ENCODE measurements at places on chromosomes 7 and 10. TPM values are rescaled to one million over a fixed set of nuclear protein-coding genes. Genes with fewer than 3 reads are reported as not detected.

DNA sequence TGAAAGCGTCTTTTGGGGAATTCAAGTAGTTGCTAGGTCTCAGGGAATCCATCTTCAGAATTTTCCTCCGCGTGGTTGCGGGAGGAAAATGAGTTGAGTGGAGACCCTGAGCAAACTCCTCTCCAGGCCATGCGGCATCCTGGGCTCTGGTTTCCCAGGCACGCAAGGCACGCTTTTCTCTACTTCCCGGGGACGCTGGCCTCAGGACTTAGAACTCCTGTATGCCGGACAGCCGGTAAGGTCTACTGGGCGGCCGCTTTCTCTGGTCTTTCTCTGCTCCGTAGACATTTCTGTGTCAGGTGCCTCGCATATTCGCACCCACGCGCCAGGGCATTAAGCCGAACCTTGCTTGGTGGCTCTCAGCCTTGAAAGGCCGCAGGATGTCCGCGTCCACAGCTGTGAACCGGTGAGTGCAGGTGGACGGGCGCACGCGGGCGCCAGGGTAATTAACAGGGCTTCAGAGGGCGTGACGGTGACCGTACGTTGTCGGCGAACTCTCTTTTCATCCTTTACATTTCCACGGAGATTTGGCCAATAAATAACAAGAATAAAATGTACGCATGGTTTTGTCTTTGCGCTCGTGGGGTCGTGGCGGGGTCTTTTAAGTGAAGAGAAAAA, 992 bp upstream of the RBM20 start:
- peaks cover 72% of the 10 kb centered on the region for H3K27me3 ChIP-seq
- H3K27ac ChIP-seq = no peak overlapping the region

GRCh38 chr7:12731214-12731656, 43.8 kb downstream of the ARL4A start:
- peak; percentile 38 for DNase-seq
- no peaks in the 10 kb centered on the region for H3K27me3 ChIP-seq
- no peaks in the 10 kb centered on the region for H3K36me3 ChIP-seq
- no peak overlapping the region for H3K4me3 ChIP-seq

DNA sequence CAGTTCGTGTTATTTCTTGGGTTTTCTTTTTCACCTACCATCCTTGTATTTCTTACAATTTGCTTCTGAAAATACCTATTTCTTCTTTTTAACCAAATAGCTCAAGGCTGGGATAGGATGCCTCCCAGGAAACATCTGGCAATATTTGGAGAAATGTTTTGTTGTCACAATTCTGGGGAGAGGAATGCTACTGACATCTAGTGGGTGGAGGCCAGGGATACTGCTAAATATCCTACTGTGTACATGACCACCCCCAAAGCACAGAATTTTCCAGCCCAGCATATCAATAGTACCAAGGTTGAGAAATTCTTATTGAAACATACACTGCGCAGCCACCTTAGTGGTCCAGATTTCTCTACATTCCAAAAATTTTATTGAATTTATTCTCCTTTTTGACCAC, 55.5 kb downstream of the CNTNAP2 start:
- no peaks in the 10 kb centered on the region for H3K27me3 ChIP-seq
- no peak overlapping the region for H3K27ac ChIP-seq
- no peak overlapping the region for H3K4me3 ChIP-seq
- DNase-seq = no peak

DNA sequence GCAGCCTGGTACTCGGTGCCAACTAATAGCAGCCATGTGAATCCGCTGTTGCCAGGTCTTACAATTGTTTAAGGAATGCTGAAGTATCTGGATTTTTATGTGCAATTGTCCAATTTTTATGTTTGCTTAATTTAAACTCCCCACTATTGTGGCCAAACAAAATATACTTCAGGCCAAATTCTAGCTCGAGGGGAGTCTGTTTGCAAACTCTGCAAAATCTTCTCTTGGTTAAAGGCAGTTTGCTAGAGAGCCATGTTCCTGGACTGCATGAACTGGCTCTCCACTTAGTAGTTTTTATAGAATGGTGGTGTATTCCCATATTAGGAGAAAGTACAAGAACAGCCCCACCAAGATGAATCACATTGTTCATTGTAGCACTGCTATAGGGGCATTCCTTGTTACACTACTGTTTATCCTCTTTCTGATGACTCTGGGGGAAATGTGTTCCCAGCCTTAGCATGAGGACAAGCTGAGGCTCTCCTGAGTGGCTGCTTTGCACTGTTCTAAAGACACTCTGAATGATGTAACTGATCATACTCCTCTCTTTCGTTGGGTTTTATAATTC, 178.0 kb upstream of the GLI3 start:
- peak; percentile 23 for DNase-seq
- H3K4me1 ChIP-seq = no peaks in the 10 kb centered on the region
- no peaks in the 10 kb centered on the region for H3K36me3 ChIP-seq
- no peak overlapping the region for H3K4me3 ChIP-seq
- H3K27me3 ChIP-seq = no peaks in the 10 kb centered on the region
- H3K27ac ChIP-seq = no peak overlapping the region

DNA sequence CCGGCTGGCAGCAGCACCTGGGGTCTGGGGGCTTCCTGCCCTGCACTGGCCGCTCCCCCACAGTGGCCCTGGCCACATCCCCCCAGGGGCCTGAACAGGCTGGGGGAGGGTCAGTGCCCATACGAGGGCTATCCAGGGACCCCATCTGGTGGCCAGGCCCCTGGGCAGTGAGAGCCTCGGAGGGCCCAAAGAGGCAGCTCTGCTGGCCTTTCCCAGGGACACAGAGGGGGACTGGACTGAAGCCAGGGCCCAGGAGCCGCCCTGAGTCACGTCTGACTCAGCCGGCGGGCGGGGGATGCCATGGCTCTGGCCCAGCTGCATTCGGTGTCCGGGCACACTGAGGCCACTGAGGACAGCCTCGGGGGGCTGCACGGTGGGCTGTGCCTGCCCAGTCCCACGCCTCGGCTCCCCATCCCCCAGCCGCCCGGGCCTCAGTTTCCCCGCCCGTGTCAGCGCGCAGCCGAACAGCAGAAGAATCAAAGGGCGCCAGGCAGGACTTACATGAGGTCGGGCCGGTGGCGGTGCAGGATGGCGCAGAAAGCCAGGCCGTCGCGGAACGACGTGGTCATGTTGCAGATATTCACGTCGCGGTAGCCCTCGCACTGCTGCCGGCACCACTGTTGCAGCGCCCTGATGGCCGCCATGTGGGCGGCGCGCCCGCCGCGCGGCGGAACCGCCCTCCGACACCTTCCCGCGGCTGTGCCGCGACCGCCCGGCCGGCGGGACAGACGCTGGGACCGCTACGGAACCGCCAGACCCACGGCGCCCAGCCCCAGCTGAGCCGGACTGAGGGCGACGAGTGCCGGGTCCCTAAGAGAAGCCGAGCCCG, at the start of gene MICALL2:
TSS of gene MICALL2 (minus strand) at position 788 of the 829 bp plus-strand sequence. CDS start at position 644, 144 bp downstream.
- DNase-seq = peak; percentile 97
- H3K27me3 ChIP-seq = no peaks in the 10 kb centered on the region
- peaks cover 21% of the 10 kb centered on the region for H3K4me1 ChIP-seq
- H3K4me3 ChIP-seq = peak within 1 kb of the TSS; percentile 90
- H3K27ac ChIP-seq = peak within 1 kb of the TSS; percentile 83

GRCh38 chr10:19750972-19751371, 65.3 kb upstream of the PLXDC2 start:
- no peaks in the 10 kb centered on the region for H3K36me3 ChIP-seq
- DNase-seq = no peak
- no peaks in the 10 kb centered on the region for H3K27me3 ChIP-seq
- H3K4me3 ChIP-seq = no peak overlapping the region
- no peak overlapping the region for H3K27ac ChIP-seq
- peaks cover 7% of the 10 kb centered on the region for H3K4me1 ChIP-seq

DNA sequence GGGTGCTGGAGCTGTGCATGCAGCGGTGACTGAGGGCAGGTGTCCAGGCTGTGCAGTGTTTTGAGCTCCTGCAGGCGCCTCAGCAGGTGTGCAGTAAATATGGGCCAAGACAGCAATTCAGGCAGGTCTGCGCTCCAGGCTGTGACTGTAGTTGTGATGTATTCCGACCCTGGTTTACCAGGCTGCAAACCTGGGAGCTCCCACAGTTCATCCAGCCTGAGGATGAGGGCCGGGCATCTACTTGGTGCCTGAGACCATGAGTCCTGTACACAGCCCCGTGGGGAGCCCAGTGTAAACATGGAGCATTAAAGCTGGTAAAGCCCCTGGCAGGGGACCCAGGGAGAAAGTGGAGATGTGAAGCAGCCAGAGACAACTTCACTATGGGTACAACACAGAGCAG, 82.8 kb downstream of the VOPP1 start:
- no peaks in the 10 kb centered on the region for H3K27me3 ChIP-seq
- no peak for DNase-seq
- H3K27ac ChIP-seq = no peak overlapping the region
- H3K4me3 ChIP-seq = no peak overlapping the region
- H3K4me1 ChIP-seq = peaks cover 7% of the 10 kb centered on the region

- H3K4me3 ChIP-seq = no peak overlapping the region
- H3K27me3 ChIP-seq = no peaks in the 10 kb centered on the region
- no peak overlapping the region for H3K27ac ChIP-seq
- H3K36me3 ChIP-seq = no peaks in the 10 kb centered on the region
- DNase-seq = no peak
Measured at GRCh38 chr7:85215098-85215497, 28.2 kb upstream of the SEMA3D start.

DNA sequence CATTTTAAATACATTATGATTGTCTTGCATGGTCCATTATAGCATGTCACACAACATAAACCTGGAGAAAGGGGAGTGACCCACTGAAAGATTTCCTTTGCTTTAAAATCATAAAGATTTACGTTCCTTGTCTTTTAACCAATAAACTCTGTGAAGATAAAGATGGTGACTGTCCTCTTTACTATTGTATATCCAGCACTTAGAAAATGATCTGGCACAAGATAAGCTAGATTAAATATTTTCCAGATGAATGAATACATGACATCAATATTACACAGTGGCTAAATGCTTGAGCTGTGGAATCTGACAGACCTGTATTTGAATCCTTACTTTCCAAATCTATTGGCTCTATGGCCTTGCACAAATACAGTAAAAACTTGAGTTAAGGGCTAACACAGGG, 938.4 kb downstream of the SORCS1 start:
- DNase-seq = no peak
- H3K27ac ChIP-seq = no peak overlapping the region
- H3K4me1 ChIP-seq = no peaks in the 10 kb centered on the region
- no peaks in the 10 kb centered on the region for H3K36me3 ChIP-seq
- no peaks in the 10 kb centered on the region for H3K27me3 ChIP-seq
- H3K4me3 ChIP-seq = no peak overlapping the region

DNA sequence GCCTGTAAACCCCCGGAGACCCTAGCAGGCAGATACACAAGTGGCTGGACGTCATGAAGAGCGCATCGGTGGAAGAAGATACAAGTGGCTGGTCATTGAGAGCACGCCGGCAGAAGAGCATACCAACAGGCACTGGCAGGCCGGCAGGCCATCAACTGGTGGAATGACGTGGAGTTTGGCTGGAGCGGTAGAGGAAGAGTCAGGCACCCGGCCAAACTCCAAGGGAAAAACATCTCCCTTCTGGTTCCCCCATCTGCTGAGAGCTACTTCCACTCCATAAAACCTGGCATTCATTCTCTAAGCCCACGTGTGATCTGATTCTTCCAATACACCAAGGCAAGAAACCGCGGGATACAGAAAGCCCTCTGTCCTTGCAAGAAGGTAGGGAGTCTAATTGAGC, 113.4 kb upstream of the NPSR1 start:
- no peak overlapping the region for H3K27ac ChIP-seq
- H3K4me1 ChIP-seq = no peaks in the 10 kb centered on the region
- H3K36me3 ChIP-seq = no peaks in the 10 kb centered on the region
- H3K4me3 ChIP-seq = no peak overlapping the region
- H3K27me3 ChIP-seq = no peaks in the 10 kb centered on the region

GRCh38 chr7:27103489-27104226, 1.2 kb upstream of the HOXA2 start:
- H3K27me3 ChIP-seq = no peaks in the 10 kb centered on the region
- no peak overlapping the region for H3K27ac ChIP-seq
- DNase-seq = no peak
- H3K4me3 ChIP-seq = no peak overlapping the region
- H3K4me1 ChIP-seq = peaks cover 8% of the 10 kb centered on the region

- no peak for DNase-seq
- H3K36me3 ChIP-seq = no peaks in the 10 kb centered on the region
- H3K27ac ChIP-seq = no peak overlapping the region
- no peaks in the 10 kb centered on the region for H3K4me1 ChIP-seq
Measured at GRCh38 chr10:128422190-128422589, 296.0 kb upstream of the MKI67 start.

- DNase-seq = no peak
- no peaks in the 10 kb centered on the region for H3K36me3 ChIP-seq
- H3K4me1 ChIP-seq = no peaks in the 10 kb centered on the region
- no peaks in the 10 kb centered on the region for H3K27me3 ChIP-seq
Measured at GRCh38 chr7:108132551-108133265, 2.5 kb upstream of the LAMB4 start.

- DNase-seq = peak; percentile 86
- peaks cover 6% of the 10 kb centered on the region for H3K4me1 ChIP-seq
- no peak overlapping the region for H3K4me3 ChIP-seq
- no peaks in the 10 kb centered on the region for H3K27me3 ChIP-seq
- no peak overlapping the region for H3K27ac ChIP-seq
Measured at GRCh38 chr10:96509017-96509641, 4.6 kb downstream of the TLL2 start.

- peaks cover 5% of the 10 kb centered on the region for H3K27me3 ChIP-seq
- peaks cover 3% of the 10 kb centered on the region for H3K4me1 ChIP-seq
- no peaks in the 10 kb centered on the region for H3K36me3 ChIP-seq
Measured at GRCh38 chr7:26101361-26102151, 50.4 kb upstream of the NFE2L3 start.

Gene C10orf67
- 0.25 TPM for total RNA-seq

Gene KLF14
- total RNA-seq = not detected

Gene CYP2C19
- total RNA-seq = not detected

Gene KCNIP2
- total RNA-seq = not detected
